ENCODE measurements at places on chromosomes 5 and 9.

DNA sequence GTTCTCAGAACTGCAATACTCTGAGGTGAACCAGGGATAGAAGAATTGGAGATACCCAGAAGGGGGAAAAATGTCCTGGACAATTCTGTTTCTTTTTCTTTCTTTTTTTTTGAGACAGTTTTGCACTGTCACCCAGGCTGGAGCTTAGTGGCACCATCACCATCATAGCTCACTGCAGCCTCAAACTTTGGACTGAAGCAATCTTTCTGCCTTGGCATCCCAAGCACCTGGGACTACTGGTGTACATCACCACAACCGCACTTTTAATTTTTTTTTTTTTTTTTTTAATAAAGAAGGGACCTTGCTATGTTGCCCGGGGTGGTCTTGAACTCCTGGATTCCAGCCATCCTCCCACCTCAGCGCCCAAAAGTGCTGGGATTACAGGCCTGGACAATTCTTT, 1.9 kb downstream of the EMB start:
- DNase-seq: no peak

- DNase-seq: no peak
These were observed 41.3 kb downstream of the RECK start for GRCh38 chr9:36078051-36078450.

DNA sequence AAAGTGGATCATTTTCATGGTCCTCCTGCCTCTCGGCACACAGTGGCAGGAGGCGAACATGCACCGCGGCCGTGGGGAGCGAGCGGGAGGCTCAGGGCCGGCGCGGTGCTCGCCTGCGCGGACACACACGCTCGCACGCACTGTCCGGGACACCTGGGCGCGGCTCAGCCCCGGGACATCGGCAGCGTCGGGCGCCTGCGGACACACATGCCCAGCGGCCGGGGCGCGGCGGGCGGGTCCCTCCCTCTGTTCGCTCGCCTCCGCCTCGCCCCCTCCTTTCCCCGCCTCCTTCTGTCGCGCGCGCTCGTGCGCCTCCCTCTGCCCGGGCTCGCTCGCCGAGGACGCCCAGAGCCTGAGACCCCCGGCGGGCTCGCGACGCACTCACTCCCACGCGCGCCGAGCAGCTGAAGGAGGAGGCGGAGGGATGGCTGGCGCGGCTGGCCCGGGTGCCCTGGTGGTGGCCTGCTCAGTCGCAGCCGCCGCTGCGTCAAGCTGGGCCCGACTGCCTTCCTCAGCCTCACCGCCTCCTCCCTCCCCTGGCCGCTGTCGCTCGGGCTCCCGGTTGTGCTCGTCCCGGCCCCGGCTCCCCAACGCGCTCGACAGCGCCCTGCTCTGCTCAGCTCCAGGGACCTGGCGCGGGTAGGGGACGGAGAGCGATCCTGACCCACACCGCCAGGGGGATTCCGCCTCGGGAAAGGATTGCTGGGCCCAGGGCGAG, at the start of gene FRMD3:
TSS of gene FRMD3 (minus strand) at position 230 of the 718 bp plus-strand sequence. CDS start at position 60, 170 bp downstream.
- DNase-seq: peak; percentile 52

DNA sequence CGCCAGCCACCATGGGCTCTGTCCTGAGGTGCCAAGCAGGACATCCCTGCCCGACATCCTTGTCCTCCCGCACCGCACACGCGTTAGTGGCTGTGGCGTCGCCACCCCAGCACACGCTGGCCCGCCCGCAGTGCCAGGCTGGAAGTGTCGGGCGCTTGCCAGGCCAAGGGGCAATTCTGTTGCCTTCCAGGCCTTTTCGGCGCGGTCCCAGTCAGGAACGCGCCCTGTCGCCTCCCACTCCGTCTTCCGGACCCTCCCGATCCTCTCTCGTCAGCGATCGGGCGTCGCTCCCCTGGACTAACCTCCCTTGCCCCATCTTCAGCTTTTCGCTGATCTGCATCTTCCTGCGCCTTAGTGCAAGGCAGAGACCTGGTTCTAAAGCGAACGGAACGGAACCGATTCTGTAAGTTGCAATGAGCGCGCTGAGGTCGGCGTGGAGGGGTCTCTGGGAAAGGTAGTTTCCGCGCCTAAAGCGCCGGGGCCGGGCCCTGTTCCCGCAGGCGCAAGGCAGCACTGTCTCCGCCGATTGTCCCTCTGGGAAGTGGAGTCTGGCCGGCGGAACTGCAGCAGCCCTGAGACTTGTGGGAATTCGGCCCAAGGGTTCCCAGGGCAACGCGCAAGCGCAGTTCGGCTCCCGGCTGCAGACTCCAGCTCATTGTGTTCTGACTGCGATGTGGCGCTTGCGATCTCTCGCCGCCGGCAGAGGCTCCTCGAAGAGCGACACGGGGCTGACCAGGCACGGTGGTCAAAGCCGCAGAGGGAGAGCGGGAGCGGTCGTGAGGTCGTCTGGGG, at the start of gene ZNF454:
TSS of gene ZNF454 (plus strand) at position 630 of the 792 bp plus-strand sequence. CDS start 1,594 bp downstream, outside the sequence.
- peak; percentile 85 for DNase-seq

GRCh38 chr9:69175486-69175885, 1.4 kb downstream of the TJP2 start:
- no peak for DNase-seq

All from epithelial cell of esophagus (primary cell).